ENCODE measurements at places on chromosomes 13 and 19.

GRCh38 chr19:30662211-30662861, 290.2 kb downstream of the ZNF536 start:
- DNase-seq = no peak

GRCh38 chr13:28166257-28166656, 27.9 kb downstream of the PAN3 start:
- DNase-seq = no peak

- DNase-seq = no peak
Observed at GRCh38 chr19:10061717-10062310, 24.3 kb upstream of the SHFL start.

GRCh38 chr13:22103046-22104027, 432.5 kb downstream of the FGF9 start:
- no peak for DNase-seq

GRCh38 chr19:48724796-48725753, 5.5 kb upstream of the MAMSTR start:
- DNase-seq = peak; percentile 72

GRCh38 chr19:31448221-31448657, 99.0 kb upstream of the TSHZ3 start:
- no peak for DNase-seq

- no peak for DNase-seq
Observed at GRCh38 chr13:69793783-69794453, 313.7 kb upstream of the ATXN8OS start.

- no peak for DNase-seq
Observed at GRCh38 chr13:112614835-112615234, 26.9 kb upstream of the TUBGCP3 start.

Data from CD4-positive, alpha-beta T cell treated with Interleukin-21 for 1 hour (primary cell).